ENCODE measurements at places on chromosomes 6 and 20. TPM values are rescaled to one million over a fixed set of nuclear protein-coding genes. Genes with fewer than 3 reads are reported as not detected.

DNA sequence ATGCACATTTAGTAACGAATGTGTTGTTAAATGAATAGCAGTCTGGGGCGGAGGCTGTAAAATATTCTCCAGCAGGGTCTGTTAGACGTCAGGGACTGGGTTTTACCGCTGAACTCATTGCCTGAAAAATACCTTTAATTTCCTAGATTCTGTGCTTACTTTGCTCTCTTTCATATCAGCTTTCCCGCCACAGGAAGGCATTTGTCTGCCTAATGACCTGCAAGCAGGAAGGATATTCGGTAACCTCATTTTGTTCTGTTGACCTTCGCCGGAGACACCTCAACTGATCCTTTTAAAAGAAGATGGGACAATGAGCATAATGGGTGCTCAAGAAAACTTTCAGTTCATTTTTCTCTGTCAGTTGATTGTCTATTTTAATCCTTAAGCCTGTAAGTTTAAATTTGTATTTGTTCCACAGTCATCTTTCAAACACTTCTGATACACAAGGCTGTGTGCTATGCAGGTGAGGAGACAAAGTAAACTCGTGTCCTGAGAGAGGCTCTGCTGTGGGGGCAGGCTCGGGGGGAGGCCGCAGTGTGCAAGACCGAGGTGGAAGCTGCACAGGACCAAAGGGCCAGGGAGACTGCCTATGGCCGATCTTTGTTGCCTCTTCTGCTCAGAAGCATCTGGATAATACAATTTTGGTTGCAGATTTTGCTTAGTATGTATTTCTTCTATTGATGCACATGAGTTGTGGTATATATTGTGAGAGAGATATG lies 27.4 kb upstream of the SIM1 start:
- no peak for DNase-seq

DNA sequence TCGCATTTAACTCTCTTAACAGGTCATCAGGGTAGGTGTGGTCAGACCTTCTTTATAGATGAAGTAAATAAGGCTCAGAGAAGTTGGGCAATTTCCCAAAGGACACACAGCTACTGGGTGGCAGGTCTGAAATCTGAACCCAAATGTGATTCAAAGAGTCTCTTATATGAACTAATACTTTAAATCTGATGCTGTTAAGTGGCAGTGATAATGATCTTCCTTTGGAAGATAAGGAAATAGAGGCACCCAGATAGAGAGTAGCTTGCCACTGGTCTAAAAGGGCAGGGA lies 237.1 kb downstream of the GMPR start:
- DNase-seq = no peak

DNA sequence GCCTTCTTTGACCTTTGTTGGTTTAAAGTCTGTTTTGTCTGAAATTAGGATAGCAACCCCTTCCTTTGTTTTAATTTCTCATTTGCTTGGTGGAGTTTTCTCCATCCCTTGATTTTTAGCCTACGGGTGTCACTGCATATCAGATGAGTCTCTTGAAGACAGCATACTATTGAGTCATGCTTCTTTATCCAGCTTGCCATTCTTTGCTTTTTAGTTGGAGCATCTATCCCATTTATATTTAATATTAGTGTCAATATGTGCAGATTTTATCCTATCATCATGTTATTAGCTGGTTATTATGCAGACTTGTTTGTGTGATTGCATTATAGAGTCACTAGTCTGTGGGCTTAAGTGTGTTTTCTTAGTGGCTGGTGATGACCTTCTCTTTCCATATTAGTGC lies 622.2 kb downstream of the MMUT start:
- no peak for DNase-seq

DNA sequence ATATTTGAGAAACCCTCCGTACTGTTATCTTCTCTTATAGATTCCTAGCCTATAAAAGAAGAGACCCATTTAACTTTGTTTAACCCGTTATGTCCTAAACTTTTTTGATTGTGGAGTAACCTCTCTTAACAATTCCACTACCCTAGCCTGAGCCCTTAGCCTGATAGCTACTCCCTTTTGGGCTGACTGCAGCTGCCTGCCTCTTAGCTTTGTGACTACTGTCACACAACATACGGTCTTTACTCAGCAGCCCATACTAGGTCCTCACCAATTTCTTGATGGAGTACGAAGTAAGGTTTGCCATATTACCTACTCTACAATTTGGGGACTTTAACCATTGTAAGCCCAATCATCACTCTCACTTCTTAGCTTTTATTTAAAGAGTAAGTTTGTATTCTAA lies 72.7 kb downstream of the QRSL1 start:
- DNase-seq = no peak

The FAM162B gene
- not detected for total RNA-seq

The TAF4 gene
- total RNA-seq = 7.8 TPM

The LGSN gene
- not detected for total RNA-seq
